ENCODE measurements at places on chromosomes 2 and 18.

- DNase-seq, result no peak
Observed at GRCh38 chr2:191795715-191796114, 51.2 kb downstream of the CAVIN2 start.

GRCh38 chr2:145569108-145569507 lies 1049.2 kb upstream of the ZEB2 start:
- DNase-seq, result no peak

DNA sequence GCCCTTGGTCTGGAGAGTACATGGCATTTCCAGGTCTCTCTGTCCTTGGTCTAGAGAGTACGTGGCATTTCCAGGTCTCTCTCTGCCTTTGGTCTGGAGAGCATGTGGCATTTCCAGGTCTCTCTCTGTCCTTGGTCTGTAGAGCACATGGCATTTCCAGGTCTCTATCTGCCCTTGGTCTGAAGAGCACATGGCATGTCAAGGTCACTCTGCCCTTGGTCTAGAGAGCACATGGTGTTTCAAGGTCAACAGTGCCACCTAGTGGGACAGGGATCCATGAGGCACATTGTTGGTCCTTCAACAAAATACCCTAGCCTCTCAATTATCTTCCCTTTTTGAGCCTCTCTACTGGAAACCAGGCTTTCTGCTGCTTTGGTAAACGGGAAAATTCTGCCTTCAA lies 250.2 kb downstream of the OTX1 start:
- no peak for DNase-seq

DNA sequence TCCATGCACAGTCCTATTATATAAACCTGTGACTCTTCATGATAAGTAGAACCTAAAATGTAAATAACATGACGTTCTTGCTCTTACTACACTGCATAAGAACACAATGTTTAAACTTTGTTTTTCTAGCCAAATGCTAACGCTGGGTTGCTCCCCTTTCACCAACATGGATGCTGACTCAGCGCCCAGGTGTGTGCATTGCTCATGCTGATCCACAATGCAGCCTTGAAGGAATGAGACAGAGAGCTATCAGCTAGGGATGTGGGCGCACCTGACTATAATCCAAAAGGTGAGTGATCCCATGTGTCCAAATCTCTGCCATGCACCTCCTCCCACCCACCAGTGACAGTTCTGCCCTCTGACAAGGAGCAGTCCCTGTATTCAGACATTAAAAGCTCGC lies 235.0 kb downstream of the IRS1 start:
- DNase-seq, result no peak

GRCh38 chr2:118847762-118848172 lies 319 bp upstream of the EN1 start:
- DNase-seq, result no peak

GRCh38 chr2:220101980-220102379 lies 474.6 kb downstream of the SLC4A3 start:
- no peak for DNase-seq

- no peak for DNase-seq
Observed at GRCh38 chr18:58639751-58640427, 11.0 kb upstream of the ALPK2 start.

- no peak for DNase-seq
Observed at GRCh38 chr2:212083492-212083891, 455.1 kb downstream of the ERBB4 start.

DNA sequence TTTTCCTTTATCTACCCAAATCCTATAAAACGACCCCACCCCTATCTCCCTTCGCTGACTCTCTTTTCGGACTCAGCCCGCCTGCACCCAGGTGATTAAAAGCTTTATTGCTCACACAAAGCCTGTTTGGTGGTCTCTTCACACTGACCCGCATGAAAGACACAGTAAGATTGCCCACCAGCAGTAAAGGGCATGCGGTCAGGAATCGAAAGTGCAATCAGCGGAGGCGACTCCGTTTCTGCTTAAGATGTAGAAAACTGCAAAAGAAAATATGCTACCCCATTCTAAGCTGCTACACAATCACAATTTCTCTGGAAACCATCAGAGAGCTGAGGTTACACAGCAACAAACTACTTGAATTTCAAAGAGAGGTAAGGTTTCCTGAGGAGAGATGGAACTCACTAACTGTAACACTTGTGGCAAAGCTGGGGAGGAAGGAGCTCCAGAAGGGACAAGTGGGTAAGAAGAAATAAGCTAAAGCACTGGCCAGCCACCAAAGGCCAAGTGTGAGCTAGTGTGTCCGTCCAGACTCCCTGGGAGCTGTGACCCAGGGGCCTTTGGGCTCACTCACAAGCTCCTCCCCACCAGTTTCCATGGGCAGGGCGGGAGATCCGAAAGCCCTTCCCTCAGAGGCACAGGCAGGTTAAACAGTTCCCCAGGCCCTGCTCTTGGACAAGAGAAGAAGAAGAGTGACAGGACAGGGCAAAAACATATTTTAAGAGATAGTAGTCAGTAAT lies 72.8 kb upstream of the TGFA start:
- no peak for DNase-seq

All from stimulated activated CD4-positive, alpha-beta T cell treated with anti-CD3 and anti-CD28 coated beads, Interleukin-1b, Interleukin-23, amount 100 ng/mL, for 24 hours (primary cell).